Ovary (tissue), 10 donors: ENCODE measurements at places on chromosomes 4 and X. TPM values are rescaled to one million over a fixed set of nuclear protein-coding genes. Genes with fewer than 3 reads are reported as not detected.

SATL1 gene
- 0.10 TPM for total RNA-seq

DLG3 gene
- total RNA-seq: 35.7 TPM

DNA sequence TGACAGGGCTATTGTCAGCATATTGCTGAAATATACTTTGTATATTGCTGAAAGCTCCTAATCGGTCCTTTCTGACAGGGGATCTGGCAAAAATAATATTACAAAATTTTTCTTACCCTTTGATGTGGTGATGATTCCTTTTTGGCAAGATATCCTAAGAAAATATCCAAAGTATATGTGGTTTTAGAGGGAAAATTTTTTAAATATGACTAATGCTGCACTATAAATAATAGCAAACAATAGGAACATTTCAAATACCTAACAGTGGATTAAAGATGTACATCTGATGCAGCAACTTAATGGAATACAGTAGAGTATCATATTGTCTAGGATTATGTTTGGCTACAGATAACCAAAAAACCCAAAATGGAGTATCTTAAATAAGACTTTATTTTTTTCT lies 49.6 kb downstream of the RRAGB start:
- no peak overlapping the region for H3K27ac ChIP-seq
- no peak overlapping the region for H3K4me3 ChIP-seq
- no peaks in the 10 kb centered on the region for H3K27me3 ChIP-seq
- no peaks in the 10 kb centered on the region for H3K4me1 ChIP-seq
- DNase-seq: no peak
- H3K36me3 ChIP-seq: no peaks in the 10 kb centered on the region

- H3K27me3 ChIP-seq: no peaks in the 10 kb centered on the region
- peaks cover 5% of the 10 kb centered on the region for H3K4me1 ChIP-seq
- no peaks in the 10 kb centered on the region for H3K36me3 ChIP-seq
- no peak within 1 kb of the TSS for H3K4me3 ChIP-seq
Measured at GRCh38 chr4:5019274-5019673, at the start of gene CYTL1. Gene CYTL1 (minus strand): TSS chr4:5019458. CDS start chr4:5019445, 13 bp downstream.

KLHL4 gene
- 3.9 TPM for total RNA-seq

GRCh38 chrX:26409636-26410035 lies 193.7 kb downstream of the MAGEB5 start:
- DNase-seq: no peak
- H3K4me3 ChIP-seq: no peak overlapping the region
- no peaks in the 10 kb centered on the region for H3K4me1 ChIP-seq
- H3K27ac ChIP-seq: no peak overlapping the region
- no peaks in the 10 kb centered on the region for H3K27me3 ChIP-seq

SLC38A5 gene
- 9.1 TPM for total RNA-seq

DNA sequence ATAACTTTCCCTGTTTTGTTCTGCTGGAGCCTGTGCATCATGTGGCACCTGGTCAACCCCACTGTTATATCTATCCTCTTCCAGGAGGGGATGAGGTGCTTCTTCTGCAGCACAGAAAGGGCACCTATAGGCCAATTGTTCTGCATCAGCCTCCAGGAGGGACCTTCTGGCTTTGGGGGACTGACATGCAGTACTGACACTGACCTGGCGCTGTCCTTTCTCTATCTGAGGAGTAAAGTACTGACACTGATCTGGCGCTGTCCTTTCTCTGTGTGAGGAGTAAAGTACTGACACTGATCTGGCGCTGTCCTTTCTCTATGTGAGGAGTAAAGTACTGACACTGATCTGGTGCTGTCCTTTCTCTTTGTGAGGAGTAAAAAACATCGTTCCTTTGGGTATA lies 498.4 kb downstream of the PACRGL start:
- no peaks in the 10 kb centered on the region for H3K36me3 ChIP-seq
- H3K27ac ChIP-seq: no peak overlapping the region
- H3K4me1 ChIP-seq: no peaks in the 10 kb centered on the region
- H3K27me3 ChIP-seq: no peaks in the 10 kb centered on the region

DNA sequence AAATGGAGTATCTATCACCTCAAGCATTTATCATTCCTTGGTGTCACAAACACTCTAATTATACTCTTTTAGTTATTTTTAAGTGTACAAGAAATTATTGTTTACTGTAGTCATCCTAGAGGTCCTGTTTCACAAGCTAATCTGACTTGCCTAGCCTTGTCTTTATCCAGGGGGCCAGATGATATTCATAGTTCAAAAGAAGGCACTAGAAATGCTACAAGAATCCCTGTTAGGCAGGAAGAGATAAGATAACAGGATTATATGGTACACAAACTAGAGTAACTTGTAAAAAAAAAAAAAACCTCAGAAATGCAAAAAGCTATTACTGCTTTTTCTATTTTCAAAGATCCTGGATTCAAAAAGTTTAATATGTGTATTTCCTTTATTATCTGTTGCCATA lies 95.8 kb downstream of the MBNL3 start:
- no peaks in the 10 kb centered on the region for H3K4me1 ChIP-seq
- H3K36me3 ChIP-seq: no peaks in the 10 kb centered on the region
- H3K27me3 ChIP-seq: no peaks in the 10 kb centered on the region
- DNase-seq: no peak
- no peak overlapping the region for H3K4me3 ChIP-seq
- no peak overlapping the region for H3K27ac ChIP-seq

MUC7 gene
- not detected for total RNA-seq

DNA sequence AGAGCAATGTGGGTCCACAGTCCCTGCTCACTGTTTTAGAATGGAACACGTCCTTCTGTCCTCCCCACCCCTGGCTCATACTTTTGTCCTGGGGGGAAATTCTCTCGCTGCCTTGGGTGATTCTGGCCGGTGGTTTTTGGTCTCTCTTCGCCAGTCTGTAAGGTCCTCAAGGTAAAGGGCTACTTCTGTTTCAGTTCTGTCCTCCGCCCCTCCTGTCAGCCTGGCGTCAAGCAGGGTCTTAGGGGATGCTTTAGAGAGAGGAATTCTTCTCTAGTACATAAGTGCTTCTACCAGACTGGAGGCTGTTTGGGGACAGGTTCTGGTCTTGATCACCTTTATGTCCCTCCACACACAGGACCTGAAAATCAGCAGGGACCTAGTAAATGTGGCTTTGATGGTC lies 617 bp upstream of the MRFAP1L1 start:
- H3K4me1 ChIP-seq: peaks cover 17% of the 10 kb centered on the region
- no peaks in the 10 kb centered on the region for H3K36me3 ChIP-seq
- no peak overlapping the region for H3K27ac ChIP-seq
- H3K4me3 ChIP-seq: peak overlapping the region; percentile 81
- no peak for DNase-seq
- H3K27me3 ChIP-seq: no peaks in the 10 kb centered on the region

DGKQ gene
- 6.5 TPM for total RNA-seq

GRCh38 chr4:59612235-59612634 lies 1587.9 kb upstream of the ADGRL3 start:
- H3K27me3 ChIP-seq: no peaks in the 10 kb centered on the region
- no peak overlapping the region for H3K4me3 ChIP-seq
- no peaks in the 10 kb centered on the region for H3K4me1 ChIP-seq
- DNase-seq: no peak
- no peaks in the 10 kb centered on the region for H3K36me3 ChIP-seq
